Right lobe of liver (tissue), 6 donors: ENCODE measurements at places on chromosomes 12 and 14. TPM values are rescaled to one million over a fixed set of nuclear protein-coding genes. Genes with fewer than 3 reads are reported as not detected.

- DNase-seq: no peak
Observed at GRCh38 chr14:53742233-53742620, 214.4 kb downstream of the BMP4 start.

The CEBPE gene
- 0.18 TPM for total RNA-seq

The LBHD2 gene
- total RNA-seq: not detected

DNA sequence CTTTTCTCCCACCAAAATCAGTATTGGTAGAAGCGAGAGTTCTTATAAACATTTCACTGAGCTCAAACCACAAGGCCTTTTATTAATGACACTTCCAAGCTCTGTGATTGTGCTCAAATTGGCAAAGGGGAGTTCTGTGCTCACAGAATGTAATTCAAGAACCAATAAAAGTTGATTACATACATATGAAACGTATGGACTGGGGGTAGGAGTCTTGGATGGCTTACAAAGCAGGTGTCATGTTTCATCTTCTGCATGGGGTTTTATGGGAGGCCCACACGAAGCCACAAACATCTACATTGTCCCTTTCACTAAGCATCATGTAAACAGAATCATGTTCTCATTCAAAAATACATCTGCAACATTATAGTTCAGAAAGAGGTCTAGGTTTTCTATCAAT, 828.3 kb downstream of the VRK1 start:
- DNase-seq: no peak

The WNT1 gene
- total RNA-seq: not detected

The FITM1 gene
- total RNA-seq: 32.5 TPM

The MYF6 gene
- not detected for total RNA-seq

GRCh38 chr12:64806593-64807460, 17.6 kb upstream of the TBC1D30 start:
- no peak for DNase-seq

DNA sequence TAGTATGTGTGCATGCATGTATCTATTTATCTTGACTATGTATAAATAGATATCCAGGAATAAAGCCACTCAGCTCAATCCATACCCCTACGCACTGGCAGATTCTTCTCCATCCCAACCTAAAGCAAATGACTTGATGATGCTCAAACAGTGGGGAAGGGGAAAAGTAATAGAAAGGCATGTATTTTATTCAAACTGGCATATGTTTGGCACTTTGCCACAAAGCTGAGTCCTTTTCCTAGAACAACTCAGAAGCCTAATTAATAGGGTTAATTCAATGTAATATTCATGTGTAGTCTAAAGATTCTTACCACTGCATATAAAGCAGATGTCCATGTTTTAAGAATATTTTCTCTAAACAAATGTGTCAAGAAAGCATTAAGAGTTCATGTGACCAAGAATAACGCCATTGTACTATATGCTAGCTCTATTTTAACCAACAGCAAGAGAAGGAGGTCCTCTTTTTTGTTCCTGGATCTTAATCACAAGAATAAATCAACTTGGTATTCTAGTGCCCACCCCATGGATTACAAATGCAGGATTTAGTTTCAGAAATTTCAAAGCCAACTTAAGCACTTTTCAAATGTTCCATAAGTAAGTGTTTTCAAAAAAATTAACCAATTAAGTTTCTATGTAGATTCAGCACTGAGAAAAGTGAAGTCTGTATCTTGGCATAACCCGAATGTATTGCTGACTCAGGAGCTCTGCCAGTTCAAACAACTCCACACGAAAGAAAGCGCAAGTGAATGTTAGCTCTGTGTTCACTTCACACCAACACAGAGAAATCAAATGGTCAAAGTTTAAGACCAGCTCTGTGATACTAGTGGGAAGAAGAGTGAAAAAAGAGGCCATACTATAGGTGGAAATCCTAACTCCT, 233.6 kb downstream of the MED13L start:
- DNase-seq: no peak

DNA sequence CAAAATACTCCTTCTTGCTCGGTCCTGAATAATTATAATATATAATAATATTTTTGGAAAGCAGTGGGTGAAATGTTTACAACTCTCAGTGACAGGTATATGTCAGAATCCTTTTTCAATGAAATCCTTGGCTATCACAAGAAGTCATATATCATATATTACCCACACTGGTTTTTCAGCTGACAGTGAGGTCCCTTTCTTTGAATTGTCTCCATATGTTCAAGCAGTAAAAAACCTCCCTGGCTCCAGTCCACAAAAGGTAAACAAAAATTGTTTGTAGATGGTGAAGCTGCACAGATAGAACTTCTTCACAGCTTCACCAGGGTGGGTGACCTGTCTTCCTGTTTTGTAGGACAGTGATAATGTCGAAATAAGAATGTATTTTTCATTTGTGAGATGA, 44.0 kb downstream of the A2ML1 start:
- no peak for DNase-seq

DNA sequence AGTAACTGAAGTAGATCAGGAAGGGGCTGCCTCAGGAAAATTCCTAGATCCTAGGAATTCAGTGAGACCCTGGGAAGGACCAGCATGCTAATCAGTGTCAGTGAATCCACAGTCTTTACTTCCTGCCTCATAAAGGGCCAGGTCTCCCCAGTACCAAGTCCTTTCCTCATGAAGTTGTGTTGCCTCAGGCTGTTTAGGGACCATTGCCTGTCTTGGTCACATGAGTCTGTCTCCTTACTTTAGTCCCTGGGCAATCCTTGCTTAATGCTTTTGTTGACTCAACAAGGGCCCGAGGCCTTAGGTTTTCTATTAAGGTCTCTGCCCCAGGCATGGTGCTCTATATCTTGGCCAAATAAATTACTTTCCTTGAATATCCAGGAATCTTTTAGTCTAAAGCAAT, 16.1 kb upstream of the ATF1 start:
- peak; percentile 18 for DNase-seq

DNA sequence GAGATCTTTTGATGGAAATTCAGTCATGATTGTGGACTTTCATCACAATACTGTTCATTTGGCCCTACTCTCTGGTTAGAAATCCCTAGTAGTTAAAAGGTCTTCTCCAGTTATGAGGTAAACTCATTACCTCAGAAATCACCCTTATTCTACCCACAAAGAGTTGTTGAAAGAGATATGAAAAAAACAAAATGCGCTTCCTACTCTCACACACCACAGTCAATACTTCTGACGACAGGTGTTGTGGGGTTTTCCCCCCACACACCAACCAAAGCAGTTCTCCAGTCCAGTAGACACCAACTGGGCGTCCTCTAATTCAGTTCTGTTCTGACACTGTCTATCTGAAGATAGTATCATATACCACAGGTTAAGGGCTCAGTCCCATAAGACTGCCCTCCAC, 54.9 kb downstream of the TRMT5 start:
- no peak for DNase-seq

DNA sequence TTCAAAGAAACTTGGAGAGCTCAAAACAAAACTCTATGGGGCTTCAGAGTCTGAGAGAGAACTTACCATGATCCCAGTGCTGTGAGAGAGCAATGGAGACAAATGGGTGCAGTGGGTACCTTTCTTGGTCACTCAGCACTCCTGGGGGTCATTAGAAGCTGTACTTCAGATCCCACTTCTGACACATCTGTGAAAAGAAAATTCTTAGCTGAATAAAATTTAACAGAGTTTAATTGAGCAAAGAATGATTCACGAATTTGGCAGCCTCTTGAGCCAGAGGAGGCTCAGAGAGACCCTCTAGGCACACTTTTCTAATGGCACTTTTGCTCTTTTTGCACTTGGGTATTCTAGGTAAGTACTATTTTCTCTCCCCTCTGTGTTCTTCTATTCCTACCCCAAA, 96.8 kb upstream of the SYT10 start:
- DNase-seq: no peak

The DBX2 gene
- not detected for total RNA-seq

GRCh38 chr12:25876383-25877045, 82.0 kb upstream of the RASSF8 start:
- no peak for DNase-seq

The PPFIBP1 gene
- 44.0 TPM for total RNA-seq

- DNase-seq: no peak
Observed at GRCh38 chr12:42039176-42039575, 105.5 kb downstream of the GXYLT1 start.

- peak; percentile 80 for DNase-seq
Observed at GRCh38 chr12:120980800-120981368, 2.5 kb downstream of the HNF1A start.

DNA sequence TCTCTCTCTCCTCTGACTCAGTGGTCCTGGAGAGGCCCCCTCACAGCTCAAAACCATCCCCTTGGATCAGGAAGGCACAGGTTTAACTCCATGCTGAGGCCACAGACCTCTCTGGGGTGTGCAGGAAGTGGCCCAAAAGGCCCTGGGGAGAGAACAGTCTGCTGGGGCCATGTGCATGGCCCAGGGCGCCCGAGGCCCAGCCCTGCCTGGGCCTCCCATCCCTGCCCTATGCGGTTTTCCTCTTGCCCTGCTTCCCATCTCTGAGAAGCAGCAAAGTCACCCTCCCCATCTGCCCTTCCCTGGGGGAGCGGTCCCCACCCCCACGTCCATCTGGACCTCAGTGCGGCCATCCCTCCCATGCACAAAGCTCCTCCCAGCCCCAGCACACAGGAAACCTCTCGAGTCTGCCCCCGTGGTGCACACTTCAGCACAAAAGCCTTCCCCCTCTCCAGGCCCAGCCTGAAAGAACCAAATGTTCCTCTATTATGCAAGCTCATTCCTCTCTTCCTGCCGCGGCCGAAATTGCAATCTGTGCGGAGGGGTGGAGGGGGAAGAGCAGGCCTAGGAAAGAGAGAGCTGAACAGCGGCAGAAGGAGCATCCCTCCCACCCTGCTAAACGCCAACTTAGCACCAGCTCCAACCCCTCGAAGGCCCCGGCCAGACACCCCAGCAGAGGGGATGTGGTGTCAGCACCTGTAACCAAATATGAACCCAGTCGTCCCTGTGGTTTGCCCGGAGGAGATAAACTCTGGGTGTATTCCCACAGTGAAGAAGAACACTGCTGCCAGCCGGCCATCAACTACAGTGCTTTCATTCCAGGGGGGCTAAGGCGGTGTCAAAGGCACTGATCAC, 108.5 kb downstream of the SCARB1 start:
- peak; percentile 81 for DNase-seq

DNA sequence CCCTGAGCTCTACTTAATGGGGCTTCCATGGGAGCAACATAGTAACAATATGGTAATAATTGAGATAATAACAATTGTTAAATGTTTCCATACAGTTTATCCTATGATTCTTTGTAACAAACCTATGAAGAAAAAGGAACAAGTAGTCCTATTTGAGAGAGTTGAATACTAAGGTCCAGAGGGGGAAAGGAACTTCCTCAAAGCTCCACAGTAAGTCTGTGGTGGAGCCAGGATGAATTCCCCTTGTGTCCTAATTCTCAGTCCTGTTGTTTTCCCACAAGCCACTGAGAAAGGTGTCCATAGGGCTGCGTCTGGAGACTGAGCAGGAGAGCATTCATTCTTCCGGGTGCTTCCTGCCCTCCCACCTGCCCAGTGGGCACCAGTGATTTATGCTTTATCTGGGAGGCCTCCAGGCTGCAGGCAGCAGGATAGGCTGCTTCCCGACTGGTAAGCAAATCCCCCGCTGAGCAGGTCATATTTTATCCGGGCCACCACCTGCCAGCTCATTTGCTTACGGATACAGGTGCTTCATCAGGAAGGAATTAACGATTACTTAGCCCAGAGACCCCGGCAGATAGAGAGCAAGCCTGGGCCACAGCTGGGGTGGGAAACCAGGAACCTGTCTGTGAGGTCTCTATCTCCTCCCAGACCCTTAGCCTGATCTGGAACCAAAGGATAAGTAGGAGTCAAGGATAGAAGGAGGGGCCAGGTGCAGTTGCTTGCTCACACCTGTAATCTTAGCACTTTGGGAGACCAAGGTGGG, 33.9 kb upstream of the FAM222A start:
- no peak for DNase-seq

- DNase-seq: no peak
Observed at GRCh38 chr12:50401500-50402081, 906 bp downstream of the LARP4 start.

The SAV1 gene
- 8.6 TPM for total RNA-seq

The VDR gene
- total RNA-seq: 0.19 TPM

DNA sequence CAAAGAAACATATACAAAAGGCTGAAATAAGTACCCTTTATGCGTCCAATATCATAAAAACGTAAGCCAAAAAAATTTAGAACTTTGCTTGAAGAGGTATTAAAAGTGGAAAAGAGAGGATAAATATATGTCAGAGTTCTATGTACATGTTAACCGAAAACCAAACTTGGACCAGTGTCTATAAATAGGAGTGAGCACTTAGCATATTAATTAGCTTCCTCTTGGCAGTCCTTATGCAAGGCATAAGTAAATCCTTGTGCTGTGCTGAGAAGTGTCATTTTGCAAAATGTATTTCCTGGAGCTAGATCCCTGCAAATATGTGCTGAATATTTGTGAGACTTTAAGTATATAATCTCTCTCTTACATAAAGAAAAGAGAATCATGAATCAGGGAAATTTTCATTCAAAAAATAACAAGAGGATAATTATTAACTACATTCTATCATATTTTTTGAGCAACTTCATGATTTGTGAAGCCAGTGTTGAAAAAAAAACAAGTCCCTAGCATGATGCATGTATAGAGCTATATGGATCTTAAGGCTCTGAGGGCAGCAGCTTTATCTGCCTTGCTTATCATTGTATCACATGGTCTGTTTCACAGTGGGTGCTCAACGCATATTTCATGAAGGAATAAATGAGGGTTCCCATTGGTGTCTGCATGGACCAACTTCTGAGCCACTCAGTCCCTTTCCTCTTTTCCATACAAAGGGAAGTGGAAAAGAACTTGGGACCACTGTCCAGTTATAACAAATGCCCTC, 326.1 kb downstream of the PDZRN4 start:
- DNase-seq: no peak

GRCh38 chr14:64700894-64701293, 3.3 kb upstream of the PLEKHG3 start:
- no peak for DNase-seq

- no peak for DNase-seq
Observed at GRCh38 chr12:12461923-12462315, 100.7 kb downstream of the DUSP16 start.

DNA sequence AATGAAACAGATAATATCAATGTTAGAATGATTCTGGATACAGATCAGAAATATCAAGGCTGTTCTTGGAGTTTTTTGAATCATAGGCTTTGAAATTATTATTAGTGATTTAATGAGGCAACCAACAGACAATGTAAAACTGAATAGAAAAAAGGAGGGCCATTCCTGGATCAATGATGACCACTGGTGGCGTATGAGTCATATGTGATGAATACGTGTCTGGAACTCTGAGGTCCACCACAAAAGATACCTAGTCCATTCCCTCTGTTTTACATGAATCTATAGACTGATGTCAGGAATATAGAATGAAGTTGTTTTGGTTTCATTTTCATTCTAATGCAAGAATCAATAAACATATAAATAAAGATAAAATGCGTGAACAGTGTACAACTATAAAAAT, 78.3 kb upstream of the RTL1 start:
- no peak for DNase-seq

The ACSM4 gene
- total RNA-seq: not detected

The MSRB3 gene
- total RNA-seq: 1.4 TPM
